ENCODE measurements at places on chromosomes 1 and 21. TPM values are rescaled to one million over a fixed set of nuclear protein-coding genes. Genes with fewer than 3 reads are reported as not detected.

DNA sequence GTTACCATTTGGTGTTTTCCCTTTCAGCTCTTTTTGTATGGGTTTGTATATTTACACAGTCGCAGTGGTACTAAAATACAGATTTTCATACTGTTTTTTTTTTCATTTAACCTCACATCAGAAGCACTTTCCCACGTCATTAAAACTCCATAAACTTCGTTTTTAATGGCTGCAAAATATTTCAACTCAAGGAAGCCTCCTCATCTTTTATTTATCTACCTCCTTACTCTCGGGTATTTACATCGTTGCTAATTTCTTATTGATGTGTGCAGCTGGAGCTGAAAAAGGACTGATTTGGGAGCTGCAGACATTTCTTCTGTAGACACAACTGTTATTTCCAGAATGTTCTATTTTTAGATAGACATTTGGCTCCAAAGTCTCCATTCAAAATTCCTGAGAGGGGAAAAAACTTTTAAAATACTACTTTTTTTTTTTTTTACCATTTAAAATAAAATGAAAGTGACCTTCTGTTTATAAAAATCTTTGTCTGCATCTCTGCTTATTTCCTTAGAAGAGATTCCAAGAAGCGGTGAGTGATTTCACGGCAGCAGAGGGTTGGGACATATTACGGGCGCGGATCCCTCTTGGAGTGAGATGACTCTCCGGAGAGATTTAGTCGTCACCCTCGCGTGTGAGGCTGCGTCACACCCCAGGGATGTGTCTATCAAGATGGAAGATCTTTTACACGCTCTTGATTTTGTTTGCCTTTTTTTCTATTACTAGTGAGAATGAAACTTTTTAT, 10.1 kb downstream of the RUNX3 start:
- DNase-seq = peak; percentile 40

Gene PTTG1IP
- total RNA-seq = 133 TPM

- no peak for DNase-seq
These were observed 35.2 kb upstream of the DHCR24 start for GRCh38 chr1:54922040-54922761.

DNA sequence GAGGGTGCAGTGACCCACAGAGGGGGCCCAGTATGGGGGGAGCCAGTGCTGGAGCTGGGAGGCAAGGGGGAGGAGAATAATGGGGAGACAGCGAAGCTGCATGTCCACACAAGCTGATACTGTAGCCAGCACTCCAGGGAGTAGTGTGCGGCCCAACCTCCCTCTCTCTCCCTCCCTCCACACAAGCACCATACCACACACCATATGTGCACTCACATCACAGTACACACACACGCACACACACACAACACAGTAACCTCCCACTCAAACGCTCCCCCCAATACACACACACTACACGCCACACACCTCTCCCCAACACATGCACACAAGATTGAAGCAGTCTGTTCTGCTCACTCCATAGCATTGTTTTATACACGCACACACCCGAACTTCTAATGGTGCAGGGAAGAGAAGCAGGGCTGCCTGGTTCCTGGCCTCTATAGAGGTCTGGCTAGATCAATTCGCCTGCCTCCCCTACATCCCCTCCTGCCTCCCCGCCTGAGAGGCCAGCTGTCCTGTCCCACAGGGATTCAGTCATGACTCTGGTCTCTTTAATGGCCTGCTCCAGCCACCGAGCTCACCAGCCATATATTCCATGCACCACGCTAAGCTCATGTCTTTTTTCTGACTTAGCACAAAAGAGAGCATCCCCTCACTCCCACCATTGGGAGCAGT, 3.8 kb downstream of the NCDN start:
- DNase-seq = no peak

All from Right ventricle myocardium superior (tissue), 1 donor.